ENCODE measurements at places on chromosomes 2 and 18. TPM values are rescaled to one million over a fixed set of nuclear protein-coding genes. Genes with fewer than 3 reads are reported as not detected.

PTH2R gene
- total RNA-seq = 0.11 TPM

L3MBTL4 gene
- total RNA-seq = 0.57 TPM

SNORC gene
- total RNA-seq = 1.6 TPM

PLB1 gene
- total RNA-seq = 2.0 TPM

C2orf74 gene
- total RNA-seq = 7.0 TPM

APCDD1 gene
- total RNA-seq = not detected

Data from T-helper 2 cell treated with Interferon-gamma antibody and Interleukin-4, amounts not matched to agents 100 ng/mL and 5 ng/mL, for 36 hours (primary cell).